ENCODE measurements at places on chromosomes 6 and 20. TPM values are rescaled to one million over a fixed set of nuclear protein-coding genes. Genes with fewer than 3 reads are reported as not detected.
A peak's percentile ranks its signal among the peaks of the same experiment; 100 is the strongest.

GRCh38 chr20:54995011-54995410 is 519.6 kb downstream of the DOK5 start:
- DNase-seq, result no peak

SLC17A9 gene
- total RNA-seq, result 2.5 TPM

LTB gene
- 0.70 TPM for total RNA-seq

SLC17A2 gene
- not detected for total RNA-seq

- peak; percentile 85 for DNase-seq
Observed at GRCh38 chr6:12545619-12546409, 170.8 kb upstream of the PHACTR1 start.

DNA sequence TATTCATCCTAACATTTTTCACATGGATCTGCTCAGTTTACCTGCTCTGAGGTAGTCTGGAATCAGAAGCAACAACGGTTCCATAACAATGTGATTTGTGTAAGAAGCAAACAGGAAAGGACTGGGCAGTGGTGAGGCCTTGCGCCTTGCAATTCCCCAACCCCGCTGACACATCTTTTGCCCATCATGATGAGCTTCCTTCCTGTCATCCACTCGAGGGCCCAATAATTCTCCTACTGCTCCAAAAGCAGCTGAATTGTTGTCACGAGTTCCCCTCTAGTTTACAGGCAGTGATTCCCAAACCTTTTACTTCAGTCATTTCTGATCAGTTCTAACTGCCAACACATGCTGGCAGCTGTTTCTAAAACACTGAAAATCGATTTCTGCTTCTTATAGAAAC is 22.9 kb downstream of the STX7 start:
- no peak for DNase-seq

- DNase-seq, result peak; percentile 80
Observed at GRCh38 chr20:57460781-57461465, 64.0 kb downstream of the CTCFL start.

GRCh38 chr6:161151059-161151645 is 122.7 kb downstream of the AGPAT4 start:
- no peak for DNase-seq

- DNase-seq, result no peak
Observed at GRCh38 chr20:47036091-47036870, 141.6 kb downstream of the EYA2 start.

GRCh38 chr6:71029555-71029954 is 72.7 kb upstream of the B3GAT2 start:
- DNase-seq, result no peak

DNA sequence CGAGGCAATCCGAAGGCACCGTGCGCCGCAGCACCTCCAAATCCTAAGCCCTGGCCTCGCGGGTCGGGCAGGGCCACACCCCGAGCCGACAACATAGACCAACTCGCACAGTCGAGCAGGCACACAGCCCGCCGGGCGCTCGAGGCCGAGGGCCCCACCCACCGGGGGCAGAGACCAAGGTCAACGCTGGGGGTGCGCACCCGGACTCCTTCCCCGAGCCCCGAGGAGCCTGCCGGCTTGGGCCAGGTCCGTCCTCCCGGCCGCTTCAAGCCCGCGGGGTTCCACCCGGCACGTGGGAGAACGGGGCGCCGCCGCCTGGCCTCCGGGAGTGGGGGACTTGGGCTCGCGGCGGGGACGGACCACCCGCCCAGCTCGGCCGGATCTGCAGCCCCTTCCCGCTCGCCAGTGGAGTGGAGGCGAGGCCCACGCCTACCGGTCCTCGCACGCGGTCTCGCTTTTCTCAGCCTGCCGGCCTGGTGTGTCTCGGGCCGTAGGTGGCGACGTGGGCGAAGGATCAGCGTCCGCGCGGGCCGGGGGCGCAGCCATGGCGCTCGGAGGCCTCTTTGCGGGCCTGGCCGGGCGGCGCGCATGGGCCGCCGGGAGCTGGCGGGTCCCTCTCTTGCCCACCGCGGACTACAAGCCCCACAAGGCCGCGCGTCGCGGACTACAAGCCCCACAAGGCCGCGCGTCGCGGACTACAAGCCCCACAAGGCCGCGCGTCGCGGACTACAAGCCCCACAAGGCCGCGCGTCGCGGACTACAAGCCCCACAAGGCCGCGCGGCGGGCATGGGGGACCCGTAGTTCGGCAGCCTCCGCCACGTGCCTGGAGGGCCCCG is at the start of gene UCKL1:
UCKL1 (minus strand) TSS at position 590 of the 837 bp plus-strand sequence; CDS start at position 546, 44 bp downstream.
- peak; percentile 94 for DNase-seq

MICB gene
- 3.6 TPM for total RNA-seq

DNA sequence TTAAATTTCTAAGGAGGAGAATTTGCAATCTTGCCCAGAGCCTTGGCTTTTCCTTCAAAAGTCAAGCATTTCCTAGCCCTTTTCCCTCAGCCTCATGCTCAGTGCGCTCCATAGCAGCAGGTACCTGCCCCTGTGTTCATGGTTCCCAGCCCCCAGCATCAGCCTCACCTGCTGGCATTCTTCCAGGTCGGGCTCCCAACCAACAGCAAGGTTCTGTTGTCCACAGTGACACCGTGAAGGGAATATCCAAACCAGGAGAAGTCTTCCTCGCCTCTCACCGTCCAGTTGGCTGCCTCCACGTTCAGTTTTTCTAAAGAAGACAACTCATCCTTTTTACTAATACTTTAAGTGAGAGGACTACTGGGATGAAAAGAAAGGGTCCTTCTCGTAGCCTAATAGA is 42.7 kb downstream of the GPLD1 start:
- DNase-seq, result no peak

DNA sequence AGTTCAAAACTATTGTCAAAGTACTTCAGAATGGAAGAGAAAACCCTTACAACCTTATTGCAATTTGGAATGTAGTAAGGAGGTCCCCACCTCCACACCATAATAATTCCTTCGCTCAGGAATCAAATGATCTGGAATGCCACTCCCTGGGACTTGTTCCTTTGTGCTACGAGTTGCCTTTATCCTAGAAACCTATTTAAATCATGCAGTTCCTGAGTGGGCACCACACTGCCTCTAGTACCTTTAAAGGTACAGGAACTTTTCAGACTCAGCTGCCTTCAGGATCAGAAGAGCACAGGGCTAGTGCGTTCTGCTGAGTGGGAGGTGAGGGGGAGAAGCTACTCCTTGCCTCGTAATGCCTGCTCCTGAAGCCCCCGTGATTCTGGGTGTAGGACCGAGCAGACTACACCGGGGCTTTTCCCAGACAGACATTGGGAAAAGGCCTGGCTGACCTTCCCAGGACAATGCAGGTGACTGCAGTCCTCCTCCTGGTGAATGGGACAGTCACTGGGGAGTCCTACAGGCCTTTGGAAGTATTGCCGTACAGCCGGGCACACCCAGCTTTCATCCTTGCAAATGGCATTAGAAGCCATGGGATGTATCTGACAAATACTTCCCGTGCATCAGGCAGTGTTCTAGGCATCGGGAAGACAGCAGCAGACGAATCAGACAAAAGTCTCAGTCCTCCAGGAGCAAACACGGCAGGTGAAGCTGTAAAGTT is 11.8 kb upstream of the TUBB2B start:
- DNase-seq, result no peak

DNA sequence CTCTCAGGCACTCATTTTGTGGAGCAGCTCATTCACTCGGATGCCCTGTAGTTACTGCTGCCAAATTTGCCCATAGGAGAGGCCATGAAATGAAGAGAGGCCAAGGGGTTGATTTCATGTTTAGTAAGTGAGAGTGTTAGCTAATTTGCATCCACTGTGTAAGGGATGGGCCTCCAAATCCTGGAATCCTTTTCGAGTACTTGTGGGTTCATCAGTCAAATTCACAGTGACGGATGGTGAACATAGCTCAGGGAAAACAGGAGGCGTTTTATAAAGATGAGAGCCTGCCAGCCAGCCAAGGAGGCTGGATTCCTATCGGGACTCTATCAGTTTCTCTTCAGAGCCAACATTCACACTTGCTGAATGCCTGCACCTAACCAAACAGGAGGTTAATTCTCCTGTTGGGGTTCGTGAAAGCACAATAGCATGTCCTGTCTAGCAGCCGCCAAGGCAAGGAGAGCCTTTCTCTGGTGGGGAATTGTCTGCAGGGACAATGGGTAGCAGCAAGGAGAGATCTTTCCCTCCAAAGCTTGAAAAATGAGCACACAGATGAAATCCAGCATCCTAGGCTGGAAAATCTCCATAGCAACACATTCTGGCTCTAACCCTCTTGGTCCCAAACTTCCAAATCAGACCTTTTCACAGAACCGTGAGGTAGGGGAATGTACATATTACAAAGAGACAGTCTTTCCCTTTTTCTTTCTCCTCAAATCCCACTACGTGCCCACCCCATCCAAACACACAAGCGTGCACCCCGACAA is 231.4 kb upstream of the ECI2 start:
- DNase-seq, result no peak

DNA sequence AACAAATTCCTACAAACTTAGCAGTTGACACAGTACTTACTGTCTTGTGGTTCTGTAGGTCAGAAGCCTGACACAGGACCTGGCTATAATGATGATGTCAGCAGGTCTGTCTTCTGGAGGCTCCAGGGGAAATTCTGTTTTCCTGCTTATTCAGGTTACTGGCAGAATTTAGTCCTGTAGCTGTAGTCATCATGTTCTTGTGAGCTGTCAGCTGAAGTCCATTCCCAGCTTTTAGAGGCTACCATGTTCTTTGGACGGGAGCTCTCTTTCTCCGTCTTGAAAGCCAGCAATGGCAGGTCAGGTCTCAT is 99.2 kb downstream of the HIVEP1 start:
- DNase-seq, result no peak

B3GALT4 gene
- 11.7 TPM for total RNA-seq

- DNase-seq, result no peak
Observed at GRCh38 chr20:61924211-61924857, 141.3 kb downstream of the TAF4 start.

TXNDC5 gene
- 104 TPM for total RNA-seq

HLA-DRB1 gene
- 0.63 TPM for total RNA-seq

- peak; percentile 62 for DNase-seq
Observed at GRCh38 chr6:1611322-1611571, 1.5 kb downstream of the FOXC1 start.

- DNase-seq, result no peak
Observed at GRCh38 chr20:58167759-58168158, 60.7 kb downstream of the ANKRD60 start.

DNA sequence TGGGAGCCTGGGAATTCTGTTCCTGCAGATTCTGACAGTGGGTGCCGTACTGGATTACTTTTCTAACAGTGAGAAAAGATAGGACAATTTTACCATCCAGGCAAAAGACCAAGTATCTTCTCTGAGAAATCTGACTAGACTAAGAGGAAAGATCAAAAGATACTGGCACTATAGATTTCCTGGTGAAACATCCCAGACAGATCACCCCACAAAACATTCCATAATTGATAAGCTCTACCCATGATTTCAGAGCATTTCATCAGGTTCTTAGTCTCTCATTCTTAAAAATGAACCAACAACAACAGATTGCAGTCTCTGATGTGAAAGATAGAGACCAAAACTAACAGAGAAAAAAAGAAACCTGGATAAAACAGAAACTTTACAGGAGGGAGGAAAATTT is 13.6 kb upstream of the UBR2 start:
- peak; percentile 25 for DNase-seq

GRCh38 chr20:17796091-17796563 is 96.4 kb downstream of the BANF2 start:
- DNase-seq, result peak; percentile 86

TREML4 gene
- total RNA-seq, result not detected

SUMO4 gene
- total RNA-seq, result 3.3 TPM

- no peak for DNase-seq
Observed at GRCh38 chr6:163001330-163001729, 273.6 kb downstream of the PACRG start.

- DNase-seq, result no peak
Observed at GRCh38 chr6:167806061-167806700, 20.5 kb upstream of the AFDN start.

DNA sequence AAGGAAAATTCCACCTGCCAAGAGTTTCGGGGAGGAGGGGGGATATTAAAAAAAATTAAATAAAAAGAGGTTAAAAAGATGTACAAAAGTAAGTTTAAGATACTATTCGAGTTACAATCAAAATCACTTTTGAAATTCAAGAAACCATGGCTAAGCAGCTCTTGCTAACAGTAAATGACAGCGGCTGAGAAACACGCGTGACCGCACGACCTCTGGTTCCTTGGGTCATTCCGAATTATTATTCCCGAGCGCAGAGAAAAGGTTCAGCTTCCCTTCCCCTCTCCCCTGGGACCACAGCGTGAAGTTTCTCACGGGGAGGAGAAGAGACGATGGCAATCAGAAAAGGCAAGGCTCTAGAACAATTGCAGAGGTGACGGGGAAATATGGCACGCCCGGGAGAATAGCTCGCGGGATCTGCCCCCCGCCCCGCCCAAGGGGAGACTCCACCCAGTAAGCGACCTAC is 496 bp downstream of the TMEM242 start:
- peak; percentile 92 for DNase-seq

- no peak for DNase-seq
Observed at GRCh38 chr20:14470231-14470899, 133.0 kb upstream of the FLRT3 start.

- DNase-seq, result peak; percentile 99
Observed at GRCh38 chr20:63835021-63835858, 4.2 kb upstream of the ZBTB46 start.

- no peak for DNase-seq
Observed at GRCh38 chr6:28248916-28249315, 3.2 kb downstream of the ZKSCAN4 start.

DNA sequence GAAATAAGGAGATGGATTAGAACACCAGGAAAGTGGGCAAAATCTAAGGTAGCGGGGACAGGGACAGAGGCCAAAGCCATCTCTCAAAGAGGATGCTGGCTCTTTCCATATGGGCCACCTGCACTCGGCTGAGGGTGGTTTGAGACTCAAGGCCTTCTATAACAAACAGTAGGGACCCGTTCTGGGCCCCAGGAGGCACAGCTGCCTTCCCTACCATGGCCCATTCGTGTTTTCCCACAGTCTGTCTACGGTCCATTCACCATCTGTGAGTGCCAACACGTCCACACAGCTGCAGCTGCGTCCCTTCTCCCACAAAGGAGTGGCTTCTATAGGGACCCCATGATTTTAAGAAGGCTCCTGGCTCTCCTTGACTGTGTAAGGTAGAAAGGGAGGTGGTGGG is 871 bp downstream of the BANF2 start:
- no peak for DNase-seq

GRCh38 chr20:63053432-63054102 is 46.8 kb upstream of the BHLHE23 start:
- DNase-seq, result no peak

HLA-DPA1 gene
- 1.1 TPM for total RNA-seq

DNA sequence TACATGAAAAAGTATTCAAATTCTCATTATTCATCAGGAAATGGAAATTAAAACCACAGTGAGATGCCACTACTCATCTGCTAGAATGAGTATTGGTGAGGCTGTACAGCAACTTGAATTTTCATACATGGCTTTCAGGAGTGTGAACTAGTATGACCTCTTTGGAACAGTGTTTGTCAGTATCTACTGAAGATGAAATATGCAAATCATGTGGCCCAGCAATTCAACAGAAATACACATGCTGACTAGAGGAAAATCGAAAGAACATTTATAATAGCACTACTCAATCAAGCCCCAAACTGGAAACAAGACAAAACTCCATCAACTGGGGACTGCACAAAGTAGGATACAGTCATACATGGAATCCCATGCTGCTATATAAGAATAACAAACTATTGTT is 102.2 kb downstream of the DCDC2 start:
- no peak for DNase-seq

GPSM3 gene
- 18.0 TPM for total RNA-seq

Data from cardiac muscle cell (in vitro differentiated cells and primary cell).